Osteoblast (primary cell): ENCODE measurements at places on chromosomes 7 and 10. TPM values are rescaled to one million over a fixed set of nuclear protein-coding genes. Genes with fewer than 3 reads are reported as not detected.
A peak's percentile ranks its signal among the peaks of the same experiment; 100 is the strongest.

DNA sequence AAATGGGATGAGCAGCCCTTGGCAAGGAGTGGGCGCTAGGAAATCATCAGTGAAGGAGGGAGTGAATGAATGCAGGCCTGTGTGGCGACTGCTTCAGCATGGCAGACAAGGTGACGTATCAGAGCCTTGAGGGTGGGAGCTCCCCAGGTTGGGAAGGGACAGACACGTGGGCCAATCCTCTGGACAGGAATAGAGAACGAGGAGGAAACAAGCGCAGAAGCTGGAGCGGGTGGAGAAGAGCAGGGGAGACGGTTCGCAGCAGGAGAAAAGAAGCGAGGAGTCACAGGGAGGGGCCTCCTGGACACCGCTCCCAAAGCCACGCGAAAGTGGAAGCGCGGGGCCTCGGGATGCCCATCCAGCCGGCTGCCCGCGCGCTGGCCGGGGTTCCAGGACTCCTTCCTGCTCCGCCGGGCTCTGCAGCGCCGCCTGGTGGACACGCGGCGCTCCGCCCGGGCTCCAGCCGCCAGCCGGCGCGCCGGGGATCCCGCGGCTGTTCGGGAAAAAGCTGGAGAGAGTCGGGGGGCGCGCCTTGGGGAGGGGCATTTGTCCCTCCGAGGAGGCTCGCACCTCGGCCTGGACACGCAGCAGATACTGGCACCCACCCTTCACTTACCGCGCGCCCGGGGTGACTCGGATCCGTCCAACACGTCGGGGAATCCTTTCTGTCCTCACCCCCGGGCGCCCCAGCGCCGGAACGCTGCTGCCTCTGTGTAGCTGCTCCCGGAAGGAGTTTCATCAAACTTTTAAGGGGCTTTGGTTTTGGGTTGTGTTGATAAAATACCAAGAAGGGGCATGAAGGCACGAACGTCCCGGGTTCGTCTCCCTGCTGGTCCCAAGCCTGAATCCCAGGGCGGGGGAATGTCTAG lies 6.3 kb downstream of the ZNF503 start:
- DNase-seq: peak; percentile 97

- DNase-seq: peak; percentile 83
Measured at GRCh38 chr10:47164126-47164799, 135.7 kb upstream of the GDF10 start.

DNA sequence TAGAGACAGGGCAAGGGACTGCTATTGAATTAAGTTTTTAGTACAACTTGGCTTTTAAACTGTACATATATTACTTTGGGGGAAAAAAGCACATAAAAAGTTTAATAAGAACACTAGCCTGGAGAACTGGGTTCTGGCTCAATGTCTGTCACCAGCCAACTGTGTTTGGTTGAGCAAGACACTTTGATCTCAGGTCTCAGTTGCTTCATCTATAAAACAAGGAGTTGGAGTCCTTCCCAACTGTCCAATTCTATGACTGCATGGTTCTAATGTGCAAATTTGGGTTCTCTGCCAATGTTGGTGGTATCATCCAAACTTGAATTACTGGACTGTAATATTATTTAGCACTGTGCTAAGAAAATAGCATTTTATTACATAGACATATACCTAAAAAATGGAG lies 50.3 kb downstream of the ATXN7L1 start:
- no peak for DNase-seq

- peak; percentile 78 for DNase-seq
Measured at GRCh38 chr7:28957751-28958234, 337 bp downstream of the TRIL start.

The CYP3A4 gene
- not detected in 2 replicates for total RNA-seq

DNA sequence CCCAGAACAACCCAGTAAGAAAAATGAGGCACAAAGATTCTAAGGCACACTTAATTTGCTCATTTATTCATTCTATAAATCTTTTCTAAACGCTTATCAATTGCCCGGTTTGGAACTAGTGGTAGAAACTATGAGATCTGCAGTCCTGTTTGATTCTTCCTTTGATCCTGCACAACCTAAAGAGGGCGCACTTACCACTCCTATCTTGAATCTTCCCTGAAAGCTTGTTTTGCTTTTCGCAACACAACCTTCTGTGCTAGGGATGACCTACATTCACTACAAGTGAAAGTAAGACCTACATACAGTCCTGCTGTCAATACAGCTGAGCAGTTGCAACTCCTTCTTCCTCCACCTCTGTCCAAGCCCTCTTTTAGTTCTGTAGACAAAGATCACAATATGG lies 12.6 kb upstream of the ARL4A start:
- peak; percentile 47 for DNase-seq

The FLNC gene
- 93.7 and 130 TPM in 2 replicates for total RNA-seq

DNA sequence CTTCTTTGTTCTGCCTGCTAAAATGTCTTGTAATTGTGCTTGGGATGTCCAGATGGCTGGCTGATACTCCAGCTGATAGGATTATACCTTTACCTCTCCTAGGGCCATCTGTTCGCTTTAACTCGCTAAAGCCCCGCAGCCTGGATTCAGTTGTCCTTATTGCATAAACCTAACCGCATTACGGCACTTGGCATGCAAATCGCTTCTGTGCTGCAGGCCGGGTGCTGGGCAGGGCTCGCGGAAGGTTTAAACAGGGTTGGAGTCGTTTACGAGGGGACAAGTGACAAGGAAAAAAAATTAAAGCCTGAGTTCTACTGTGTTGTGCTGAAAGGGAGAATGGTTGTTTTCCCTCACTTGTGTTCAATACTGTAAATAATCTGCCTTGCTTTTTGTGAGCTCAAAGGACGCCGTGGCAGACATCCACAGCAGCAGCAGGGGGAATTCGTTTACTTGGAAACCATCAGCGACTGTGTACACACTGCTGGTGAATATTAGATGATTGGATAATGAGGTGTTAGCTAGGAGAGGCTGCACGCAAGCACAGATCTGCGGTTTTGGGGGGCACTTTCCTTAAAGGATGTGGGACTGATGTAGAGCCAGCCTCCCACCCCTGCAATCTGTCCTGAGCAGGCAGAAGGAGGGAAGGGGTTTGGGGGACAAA lies 93.0 kb downstream of the EBF3 start:
- DNase-seq: peak; percentile 80

- no peak for DNase-seq
Measured at GRCh38 chr7:77579797-77580196, 42.7 kb downstream of the PTPN12 start.
